ENCODE measurements at places on chromosomes 2 and 18.

GRCh38 chr2:85905891-85906290 is 17.1 kb upstream of the ST3GAL5 start:
- no peak for DNase-seq

GRCh38 chr2:198325359-198325758 is 521.0 kb downstream of the PLCL1 start:
- DNase-seq = no peak

GRCh38 chr2:200405599-200406298 is 99.3 kb downstream of the SPATS2L start:
- DNase-seq = no peak

GRCh38 chr2:63189026-63189425 is 138.4 kb downstream of the OTX1 start:
- no peak for DNase-seq

DNA sequence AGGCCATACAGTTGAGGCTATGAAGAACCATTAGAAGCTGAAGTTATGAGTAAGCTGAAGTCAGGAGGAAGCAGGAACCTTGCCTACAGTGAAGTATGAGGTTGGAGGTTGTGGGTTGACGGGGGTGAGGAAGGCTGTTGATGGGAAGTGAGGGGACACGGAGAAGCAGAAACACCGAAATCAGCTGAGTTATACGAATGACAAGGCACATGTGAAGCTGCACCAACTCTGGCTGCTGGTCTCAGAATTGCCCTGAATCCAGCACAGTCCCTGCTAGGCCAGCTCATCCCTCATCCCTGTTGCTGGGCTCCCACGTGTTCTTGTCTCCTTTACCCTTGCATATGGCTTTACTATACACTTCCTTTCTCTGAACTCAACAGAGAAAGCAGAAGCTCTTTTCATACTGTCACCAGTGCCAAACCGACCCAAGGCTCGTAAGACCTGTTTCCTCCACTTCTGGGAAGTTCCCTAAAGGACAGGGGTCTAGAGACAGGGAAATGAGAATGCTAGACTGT is 9.2 kb upstream of the TMEM247 start:
- DNase-seq = no peak

GRCh38 chr2:102283996-102284395 is 27.4 kb upstream of the IL1RL1 start:
- no peak for DNase-seq

DNA sequence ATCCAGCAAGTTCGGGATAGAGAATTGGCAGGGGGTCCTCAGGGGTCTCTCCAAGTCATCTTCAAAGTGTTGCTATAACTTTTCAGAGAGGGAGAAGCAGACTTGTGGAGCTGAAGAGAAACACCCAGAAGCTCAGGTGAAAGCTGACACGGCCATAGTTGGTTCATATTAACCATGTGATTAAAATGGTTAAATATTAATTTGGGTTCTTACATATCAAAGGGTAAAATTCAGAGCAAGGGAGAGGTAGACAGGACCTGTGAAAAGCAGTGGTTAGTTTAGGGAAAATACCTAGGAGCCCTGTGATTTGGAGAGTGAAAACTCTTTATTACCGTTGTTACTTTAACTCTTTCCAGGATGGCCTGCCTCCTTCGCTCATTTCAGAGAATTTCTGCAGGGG is at the start of gene UGT1A6:
Gene UGT1A6 (plus strand): TSS at position 243 of the 400 bp plus-strand sequence. CDS start 115 bp downstream, at position 358.
- no peak for DNase-seq

- no peak for DNase-seq
Observed at GRCh38 chr2:36770542-36771287, 74.2 kb downstream of the VIT start.

DNA sequence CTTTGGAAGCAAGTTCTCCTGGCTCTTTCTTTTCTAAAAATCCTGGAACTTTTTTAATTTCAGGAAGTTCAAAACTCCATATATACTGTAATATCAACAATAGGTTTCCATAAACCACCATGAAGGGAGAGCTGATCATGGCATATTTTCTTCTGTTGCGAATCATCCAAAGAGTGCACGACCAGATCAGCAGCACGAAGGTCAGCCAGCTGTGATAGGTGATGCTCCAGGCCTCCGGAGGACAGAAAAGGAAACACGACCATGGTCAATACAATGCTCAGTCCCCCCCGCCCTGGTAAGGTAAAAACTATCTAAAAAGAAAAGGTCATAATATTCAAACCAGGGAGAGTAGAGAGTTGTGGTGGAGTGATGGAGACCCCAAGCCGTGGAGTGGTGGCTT is 268.9 kb downstream of the NAPG start:
- DNase-seq = no peak

DNA sequence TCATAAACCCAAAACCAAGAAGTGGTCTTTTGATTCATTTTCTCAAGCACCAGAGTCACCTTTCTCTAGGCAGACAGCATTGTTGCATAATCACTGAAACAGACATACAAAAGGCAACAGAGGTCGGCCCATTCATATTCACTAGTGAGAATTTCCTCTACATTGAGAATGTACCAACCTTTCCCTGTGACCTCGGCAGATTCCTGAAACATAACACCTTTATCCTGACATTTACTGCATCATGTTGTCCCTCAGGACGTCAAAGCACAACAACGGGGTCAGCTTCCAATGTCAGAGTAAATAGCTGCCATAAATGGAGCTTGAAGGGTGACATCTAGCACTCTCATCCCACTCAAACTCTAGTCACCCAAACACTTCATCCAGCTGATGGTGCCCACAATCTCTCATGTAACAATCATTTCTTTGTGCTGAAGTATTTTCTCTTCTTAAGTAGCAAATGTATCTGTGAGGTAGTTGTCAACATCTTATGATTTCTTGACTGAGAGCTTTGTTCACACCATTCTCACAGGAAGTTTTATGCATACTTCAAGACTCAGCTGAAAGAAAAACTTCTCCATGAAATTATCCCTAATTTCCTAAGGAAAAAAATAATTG is 802.6 kb upstream of the CHAC2 start:
- no peak for DNase-seq

DNA sequence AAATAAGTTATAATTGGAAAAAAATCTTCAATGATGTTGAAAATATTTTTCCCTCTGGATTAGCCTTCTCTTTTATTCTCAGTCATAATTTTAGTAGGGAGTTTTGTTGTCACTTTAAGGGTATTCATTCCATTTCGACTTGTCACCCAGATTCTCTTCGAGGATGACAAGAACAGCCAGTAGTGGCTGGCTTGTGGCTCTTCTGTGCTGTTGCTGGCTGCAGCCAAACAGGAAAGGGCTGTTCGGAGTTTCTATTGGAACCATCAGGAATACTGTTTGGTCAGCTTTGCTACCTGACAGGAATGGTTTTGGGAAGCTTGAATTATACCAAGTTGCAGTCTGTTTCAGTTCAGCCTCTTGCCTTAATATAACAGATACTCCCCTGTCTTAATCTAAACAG is 41.6 kb downstream of the MGAT5 start:
- no peak for DNase-seq

GRCh38 chr2:132824716-132825115 is 154.7 kb upstream of the LYPD1 start:
- no peak for DNase-seq

GRCh38 chr2:101775092-101775491 is 77.6 kb downstream of the MAP4K4 start:
- DNase-seq = no peak

- DNase-seq = no peak
Observed at GRCh38 chr2:113895301-113895700, 5.4 kb downstream of the ACTR3 start.

DNA sequence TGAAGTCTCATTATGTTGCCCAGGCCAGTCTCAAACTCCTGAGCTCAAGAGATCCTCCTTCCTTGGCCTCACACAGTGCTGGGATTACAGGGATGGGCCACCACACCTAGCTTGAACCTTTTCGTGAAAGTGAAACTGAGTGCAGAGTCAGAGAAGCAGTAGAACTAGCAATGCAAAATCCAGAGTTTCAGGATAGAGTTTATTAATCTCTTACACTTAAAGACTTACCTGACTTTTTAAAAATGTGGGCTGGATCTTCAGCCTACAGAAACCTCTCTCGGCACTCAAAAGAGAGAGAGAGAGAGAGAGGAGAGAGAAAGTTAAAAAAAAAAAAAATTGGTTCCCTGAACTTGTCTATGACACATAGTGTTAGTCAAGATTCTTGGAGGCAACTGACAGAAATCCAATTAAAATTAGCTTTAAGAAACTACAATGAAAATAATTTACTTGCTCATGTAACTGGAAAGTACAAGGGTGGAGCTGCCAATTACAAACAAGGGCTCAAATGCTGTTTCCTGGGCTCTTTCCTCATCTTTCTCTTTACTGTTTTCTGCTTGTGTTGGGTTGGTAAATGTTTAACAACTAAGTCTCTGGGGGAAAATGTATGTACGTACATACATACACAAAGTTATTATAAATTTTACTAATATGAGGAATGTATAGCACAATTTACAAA is 98.1 kb upstream of the CERS6 start:
- no peak for DNase-seq

- no peak for DNase-seq
Observed at GRCh38 chr2:218871345-218872302, 9.0 kb upstream of the WNT10A start.

DNA sequence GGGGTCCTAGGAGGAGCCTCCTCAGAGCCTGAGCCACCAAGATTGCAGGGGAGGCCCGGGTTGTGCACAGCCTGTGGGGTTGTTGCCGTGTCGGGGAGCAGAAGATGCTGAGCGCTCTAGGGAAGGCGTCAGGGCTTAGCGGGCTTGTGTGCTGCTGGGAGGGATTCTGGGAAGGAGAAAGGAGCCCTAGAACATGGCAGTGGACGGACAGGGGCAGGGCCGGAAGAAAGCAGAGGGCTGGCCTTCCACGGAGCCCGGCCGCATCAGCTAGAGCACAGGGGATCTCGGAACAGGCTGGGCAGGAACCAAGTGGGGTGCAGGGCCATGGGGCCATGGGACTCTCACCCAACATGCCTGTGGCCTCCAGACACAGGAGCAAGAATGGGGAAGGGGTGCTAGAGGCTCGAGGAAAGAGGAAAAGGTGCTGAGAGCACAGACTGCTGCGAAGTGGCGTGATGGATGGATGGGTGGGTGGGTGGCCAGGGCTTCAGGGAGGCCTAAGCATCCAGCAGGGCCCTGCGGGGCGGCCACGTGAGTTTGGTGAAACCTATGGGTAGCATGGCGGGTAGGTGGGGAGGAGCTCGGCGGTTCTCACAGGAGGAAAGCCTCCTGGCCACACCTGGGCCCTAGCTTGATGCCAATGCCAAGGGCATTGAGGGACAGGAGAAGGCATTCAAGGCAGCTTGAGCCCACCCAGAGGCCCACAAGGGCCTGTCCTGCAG is 35.8 kb downstream of the MTERF4 start:
- no peak for DNase-seq

- DNase-seq = no peak
Observed at GRCh38 chr2:176002688-176003210, 682 bp upstream of the LNPK start.

- DNase-seq = no peak
Observed at GRCh38 chr2:56729212-56729611, 545.4 kb downstream of the CCDC85A start.

- no peak for DNase-seq
Observed at GRCh38 chr2:181977661-181978350, 7.8 kb upstream of the PPP1R1C start.

DNA sequence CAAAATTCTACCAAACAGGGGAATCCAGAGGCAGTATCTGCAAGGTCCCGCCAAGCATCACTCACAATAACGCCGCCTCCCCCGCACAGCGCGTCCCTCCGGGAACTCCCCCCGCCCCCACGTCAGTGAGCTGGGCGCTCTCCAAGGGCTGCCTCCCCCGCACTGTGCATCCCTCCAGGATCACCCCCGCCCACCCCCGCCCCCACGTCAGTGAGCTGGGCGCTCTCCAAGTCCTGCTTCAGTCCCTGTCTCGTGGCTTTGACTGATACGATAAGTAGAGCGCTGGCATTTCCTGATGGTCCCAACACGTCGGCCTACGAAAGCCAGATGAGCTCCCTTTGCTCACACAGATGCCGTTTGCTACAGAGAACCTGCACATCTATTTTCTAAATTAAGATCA is 130.7 kb upstream of the TPO start:
- no peak for DNase-seq

GRCh38 chr2:234676783-234677450 is 180.0 kb upstream of the ARL4C start:
- DNase-seq = no peak

- DNase-seq = no peak
Observed at GRCh38 chr18:77071061-77071460, 61.5 kb downstream of the MBP start.

- no peak for DNase-seq
Observed at GRCh38 chr18:55047546-55047945, 88.3 kb upstream of the CCDC68 start.

DNA sequence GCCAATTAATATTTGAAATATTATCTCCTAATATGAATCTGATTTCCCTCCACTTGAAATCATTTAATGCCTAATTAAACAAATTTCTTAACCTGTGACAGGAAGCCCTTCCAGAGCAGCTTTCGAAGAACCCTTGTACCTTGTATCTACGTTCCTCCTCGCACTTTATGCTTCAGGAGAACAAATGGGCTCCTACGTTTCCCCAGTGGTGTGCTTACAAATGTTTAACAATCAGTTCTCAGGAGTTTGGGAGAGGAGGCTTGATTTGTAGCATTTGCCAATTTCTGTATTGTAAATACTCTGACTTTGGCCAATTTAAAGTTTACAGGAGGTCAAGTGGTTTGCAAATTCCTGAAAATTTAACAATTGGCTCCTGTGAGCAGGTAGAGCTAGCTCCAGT is 327.8 kb downstream of the THSD7B start:
- DNase-seq = no peak

- no peak for DNase-seq
Observed at GRCh38 chr18:27825689-27826088, 351.2 kb downstream of the CDH2 start.

DNA sequence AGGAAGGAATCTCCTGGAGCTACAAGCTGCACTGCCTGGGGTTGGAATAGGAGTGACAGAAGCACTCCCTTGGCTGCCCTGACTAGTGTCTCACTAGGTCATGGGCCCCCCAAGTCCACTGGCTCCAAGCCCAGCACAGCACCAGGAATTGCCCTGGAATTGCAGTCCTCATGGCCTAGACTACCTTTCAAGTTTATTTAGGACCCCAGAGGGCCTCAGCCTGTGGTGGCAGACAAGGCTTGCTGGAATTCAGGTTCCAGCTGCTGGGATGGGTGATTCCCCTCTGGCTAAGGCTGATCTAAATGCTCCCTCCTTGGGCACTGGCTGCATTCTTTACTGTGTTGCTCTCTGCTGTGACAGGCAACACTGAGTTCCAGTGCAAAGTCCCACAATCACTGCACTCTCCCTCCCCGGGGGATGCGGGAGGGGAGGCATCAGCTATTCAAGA is 14.0 kb downstream of the STRADB start:
- peak; percentile 41 for DNase-seq

GRCh38 chr2:74374509-74375205 is 5.5 kb downstream of the DCTN1 start:
- no peak for DNase-seq

GRCh38 chr2:177031438-177032180 is 181.0 kb upstream of the HNRNPA3 start:
- peak; percentile 2 for DNase-seq

GRCh38 chr2:12253167-12253778 is 463.5 kb upstream of the TRIB2 start:
- no peak for DNase-seq

Data from NCI-H446 treated with DMSO at 0.1 percent for 48 hours (cell line).